Stimulated activated CD4-positive, alpha-beta T cell treated with anti-CD3 and anti-CD28 coated beads, TNF-alpha, amount 100 ng/mL, for 48 hours (primary cell): ENCODE measurements at places on chromosomes 2 and 18.

DNA sequence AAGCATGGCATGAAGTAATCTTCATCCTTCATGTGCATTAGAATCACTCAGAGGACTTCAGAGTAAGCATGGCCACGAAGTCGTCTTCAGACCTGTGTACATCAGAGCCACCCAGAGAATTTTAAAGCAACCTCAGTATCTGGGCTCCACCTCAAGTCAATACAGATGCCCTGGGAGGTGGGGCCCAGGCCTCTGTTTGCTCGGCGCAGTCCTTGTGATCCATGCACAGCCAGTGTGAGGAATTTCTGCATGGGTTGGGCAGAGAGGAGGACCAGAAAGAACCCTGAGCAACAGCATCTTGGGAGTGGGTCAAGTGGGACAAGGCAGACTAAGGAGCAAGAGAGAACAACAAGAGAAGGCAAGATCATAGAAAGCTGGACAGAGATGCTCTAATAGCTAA lies 220.4 kb upstream of the TMEM200C start:
- DNase-seq, result no peak

- DNase-seq, result no peak
Measured at GRCh38 chr18:79440316-79441110, 44.8 kb downstream of the NFATC1 start.

- no peak for DNase-seq
Measured at GRCh38 chr2:104599787-104600510, 254.0 kb upstream of the POU3F3 start.

- no peak for DNase-seq
Measured at GRCh38 chr2:37672870-37673184, 1.4 kb upstream of the CDC42EP3 start.

GRCh38 chr2:208607694-208608093 lies 201.1 kb downstream of the PTH2R start:
- no peak for DNase-seq

DNA sequence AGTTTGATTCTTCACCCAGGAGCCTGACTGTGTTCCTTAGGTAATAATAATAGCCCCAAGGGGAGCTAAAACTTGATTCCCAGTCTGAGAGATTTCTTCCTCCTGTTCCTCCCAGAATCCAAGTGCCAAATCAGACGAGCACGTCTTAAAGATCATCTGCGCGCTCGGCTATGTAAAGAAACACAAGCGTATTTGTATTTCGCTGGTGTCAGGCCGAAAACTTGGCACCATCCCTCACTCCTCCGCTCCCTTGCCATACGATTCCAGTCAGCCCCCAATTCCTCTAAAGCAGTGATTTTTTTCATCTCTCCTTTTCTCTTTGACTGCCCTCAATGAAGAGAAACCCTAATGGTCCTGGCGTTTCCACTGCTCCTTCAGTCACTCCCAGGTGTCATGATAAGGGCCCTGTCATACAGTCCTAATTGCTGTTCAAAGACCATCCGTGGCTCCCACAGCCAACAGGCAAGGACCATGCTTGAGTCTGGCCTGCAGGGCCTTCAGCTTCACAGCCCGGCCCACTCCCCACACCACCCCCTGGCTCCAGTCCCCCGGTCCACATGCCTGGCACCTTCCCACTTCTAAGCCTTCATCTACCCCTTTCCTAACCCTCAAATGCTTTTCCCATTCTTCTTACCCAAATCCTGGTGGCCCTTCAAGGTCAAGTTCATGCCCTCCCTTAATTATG lies 130.8 kb upstream of the ID2 start:
- DNase-seq, result no peak

- DNase-seq, result no peak
Measured at GRCh38 chr2:43333656-43334144, 107.3 kb upstream of the ZFP36L2 start.
